ENCODE measurements at places on chromosomes 12 and 14. TPM values are rescaled to one million over a fixed set of nuclear protein-coding genes. Genes with fewer than 3 reads are reported as not detected.

Gene SLC5A8
- total RNA-seq: not detected

Gene KRT6C
- not detected for total RNA-seq

Gene SARNP
- total RNA-seq: 67.1 TPM

Gene AGAP2
- not detected for total RNA-seq

Gene MDGA2
- total RNA-seq: not detected

Gene LTBP2
- 130 TPM for total RNA-seq

Gene GPRC5A
- 2.6 TPM for total RNA-seq

Gene CLEC1B
- not detected for total RNA-seq

Gene RNASE3
- total RNA-seq: not detected

Gene CPNE6
- total RNA-seq: not detected

Gene TDRD9
- total RNA-seq: 0.31 TPM

Gene AVPR1A
- total RNA-seq: not detected

Gene NPFF
- total RNA-seq: not detected

Gene MYO1H
- not detected for total RNA-seq

Gene SPRYD3
- 24.9 TPM for total RNA-seq

Gene PRB2
- total RNA-seq: not detected

Gene TRIP11
- total RNA-seq: 20.8 TPM

Gene KRT78
- total RNA-seq: not detected

Gene SLC17A8
- not detected for total RNA-seq

Gene TAS2R8
- not detected for total RNA-seq

Gene OAS1
- 4.2 TPM for total RNA-seq

Gene PLEKHH1
- 0.12 TPM for total RNA-seq

Gene BIN2
- total RNA-seq: not detected

Gene OR6C2
- not detected for total RNA-seq

Gene DNAI7
- total RNA-seq: 0.12 TPM

Gene RNU6-8
- total RNA-seq: not detected

Gene CIT
- total RNA-seq: 7.1 TPM
